K562 (cell line): ENCODE measurements at places on chromosomes 4 and X.

- peak overlapping the region; percentile 7; the same call in 1 of the 3 replicates for H3K27ac ChIP-seq
- peaks cover 7% of the 10 kb centered on the region for H3K4me1 ChIP-seq
- no peak for DNase-seq
- no peak overlapping the region for H3K4me3 ChIP-seq
- no peaks in the 10 kb centered on the region for H3K36me3 ChIP-seq
Measured at GRCh38 chr4:38266616-38267015, 306.4 kb downstream of the PTTG2 start.

GRCh38 chrX:110294087-110294486, 23.8 kb downstream of the AMMECR1 start:
- no peak overlapping the region for H3K27ac ChIP-seq
- no peaks in the 10 kb centered on the region for H3K36me3 ChIP-seq
- no peak for DNase-seq
- no peaks in the 10 kb centered on the region for H3K27me3 ChIP-seq
- no peak overlapping the region for H3K4me3 ChIP-seq
- H3K4me1 ChIP-seq: no peaks in the 10 kb centered on the region

- no peak for DNase-seq
- peaks cover 2% of the 10 kb centered on the region; the same call in 1 of the 3 replicates for H3K4me1 ChIP-seq
- no peaks in the 10 kb centered on the region for H3K36me3 ChIP-seq
- H3K27me3 ChIP-seq: no peaks in the 10 kb centered on the region; the same call in 2 of the 3 replicates
Measured at GRCh38 chr4:55030589-55030988, 94.8 kb downstream of the KDR start.

- H3K4me3 ChIP-seq: no peak overlapping the region
- H3K27ac ChIP-seq: no peak overlapping the region
- no peaks in the 10 kb centered on the region for H3K27me3 ChIP-seq
Measured at GRCh38 chr4:23966725-23967124, 76.9 kb upstream of the PPARGC1A start.

GRCh38 chr4:1872870-1873269, 1.7 kb downstream of the NSD2 start:
- H3K4me3 ChIP-seq: peak overlapping the region; percentile 95; the same call in 1 of the 2 replicates
- DNase-seq: peak; percentile 36
- no peaks in the 10 kb centered on the region for H3K27me3 ChIP-seq
- H3K36me3 ChIP-seq: peaks cover 20% of the 10 kb centered on the region; the same call in 1 of the 3 replicates
- peaks cover 26% of the 10 kb centered on the region for H3K4me1 ChIP-seq
- H3K27ac ChIP-seq: peak overlapping the region; percentile 96

DNA sequence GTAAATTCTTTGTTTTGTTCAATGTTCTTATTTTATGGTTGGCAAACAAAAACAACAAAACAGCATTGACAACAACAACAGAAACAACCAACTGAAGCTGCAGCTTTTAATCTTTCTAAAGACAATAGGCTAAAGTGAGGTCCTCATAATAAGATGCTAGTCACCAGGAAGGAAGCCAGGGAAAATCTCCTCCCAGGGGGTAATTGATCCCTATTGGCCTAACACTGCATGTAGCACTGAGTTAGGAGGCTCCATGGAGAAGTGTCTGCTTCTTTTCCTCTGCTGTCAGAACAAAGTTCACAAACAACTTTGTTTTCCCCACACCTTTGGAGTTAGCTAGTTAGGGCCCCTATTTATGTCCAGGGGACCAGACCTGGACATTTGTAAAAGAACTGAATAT, 4.7 kb upstream of the LRAT start:
- no peaks in the 10 kb centered on the region for H3K36me3 ChIP-seq
- peaks cover 10% of the 10 kb centered on the region; the same call in 2 of the 3 replicates for H3K27me3 ChIP-seq
- no peak for DNase-seq
- H3K4me1 ChIP-seq: no peaks in the 10 kb centered on the region
- no peak overlapping the region for H3K4me3 ChIP-seq

DNA sequence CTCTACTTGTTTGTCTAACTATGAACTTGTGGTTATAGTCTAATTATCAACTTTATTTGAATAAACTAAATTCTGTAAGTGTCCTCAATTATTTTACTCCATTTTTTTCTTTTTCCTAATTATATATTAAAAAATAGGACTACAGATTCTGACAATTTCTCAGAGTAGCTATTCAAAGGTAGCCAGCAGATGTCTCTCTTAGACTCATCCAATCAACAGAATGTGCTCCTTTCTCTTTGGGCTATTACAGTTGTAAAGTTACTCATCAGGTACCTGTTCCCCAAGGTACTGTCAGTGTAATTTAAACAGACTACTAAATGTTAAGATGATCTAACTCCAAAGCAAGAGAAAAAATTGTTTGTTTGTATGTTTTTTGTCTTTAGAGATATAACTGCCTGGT, 248.6 kb downstream of the PCDH18 start:
- no peaks in the 10 kb centered on the region for H3K27me3 ChIP-seq
- H3K36me3 ChIP-seq: no peaks in the 10 kb centered on the region
- H3K4me3 ChIP-seq: no peak overlapping the region
- no peak overlapping the region for H3K27ac ChIP-seq
- DNase-seq: no peak

DNA sequence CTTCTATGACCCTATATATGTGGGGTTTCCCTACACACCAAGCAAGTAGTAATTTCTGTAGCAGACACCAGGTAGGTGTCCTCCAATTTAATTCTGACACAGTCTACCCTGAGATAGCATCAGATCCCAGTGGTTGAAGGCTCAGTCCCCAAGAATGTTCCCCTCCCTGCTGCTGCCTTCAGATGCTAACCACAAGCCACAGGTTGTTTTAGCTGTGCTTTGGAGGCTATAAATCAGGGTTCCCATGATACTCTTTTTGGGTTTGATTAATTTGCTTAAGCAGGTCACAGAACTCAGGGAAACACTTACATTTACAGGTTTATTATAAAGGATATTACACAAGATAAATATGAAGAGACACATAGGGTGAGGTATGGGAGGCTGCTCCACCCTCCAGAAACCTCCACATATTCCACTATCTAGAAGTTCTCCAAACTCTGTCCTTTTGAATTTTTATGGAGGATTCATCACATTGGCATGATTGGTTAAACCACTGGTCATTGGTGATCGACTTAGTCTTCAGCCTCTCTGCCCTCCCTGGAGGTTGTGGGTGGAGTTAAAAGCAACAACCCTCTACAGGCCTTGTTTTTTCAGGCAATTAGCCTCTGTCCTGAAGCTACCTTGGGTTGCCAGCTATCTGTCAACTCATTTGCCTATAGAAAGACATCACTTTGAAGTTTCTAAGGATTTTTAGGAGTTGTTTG, 50.8 kb downstream of the GRIA2 start:
- no peaks in the 10 kb centered on the region for H3K27me3 ChIP-seq
- DNase-seq: no peak
- H3K36me3 ChIP-seq: no peaks in the 10 kb centered on the region
- H3K4me1 ChIP-seq: no peaks in the 10 kb centered on the region
- no peak overlapping the region for H3K27ac ChIP-seq

DNA sequence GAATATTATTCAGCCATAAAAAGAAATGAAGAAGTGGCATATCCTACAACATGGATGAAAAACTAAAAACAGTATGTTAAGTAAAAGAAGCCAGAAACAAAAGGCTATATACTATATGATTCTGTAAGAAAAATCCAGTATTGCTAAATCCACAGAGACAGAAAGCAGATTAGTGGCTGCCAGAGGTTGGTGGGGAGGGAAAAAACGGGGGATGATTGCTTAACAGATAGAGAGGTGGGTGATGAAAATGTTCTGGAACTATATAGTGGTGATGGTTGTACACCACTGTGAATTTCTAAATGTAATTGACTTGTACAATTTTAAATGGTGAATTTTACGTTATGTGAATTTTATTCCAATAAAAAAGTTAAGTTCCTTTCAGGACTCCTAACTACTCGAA, 157.6 kb upstream of the SH3RF1 start:
- H3K4me1 ChIP-seq: no peaks in the 10 kb centered on the region
- H3K27ac ChIP-seq: no peak overlapping the region
- H3K27me3 ChIP-seq: no peaks in the 10 kb centered on the region
- H3K4me3 ChIP-seq: no peak overlapping the region
- no peak for DNase-seq

- H3K4me3 ChIP-seq: no peak overlapping the region
- no peak for DNase-seq
- H3K36me3 ChIP-seq: no peaks in the 10 kb centered on the region
- no peaks in the 10 kb centered on the region for H3K27me3 ChIP-seq
- H3K27ac ChIP-seq: no peak overlapping the region
- no peaks in the 10 kb centered on the region for H3K4me1 ChIP-seq
Measured at GRCh38 chr4:110268352-110268751, 69.9 kb upstream of the ELOVL6 start.

GRCh38 chrX:91434351-91435168, at the start of gene PABPC5:
Gene PABPC5 (plus strand): TSS chrX:91434839. CDS start chrX:91435578, 739 bp downstream.
- no peaks in the 10 kb centered on the region for H3K27me3 ChIP-seq
- no peaks in the 10 kb centered on the region for H3K36me3 ChIP-seq
- H3K4me3 ChIP-seq: no peak within 1 kb of the TSS

DNA sequence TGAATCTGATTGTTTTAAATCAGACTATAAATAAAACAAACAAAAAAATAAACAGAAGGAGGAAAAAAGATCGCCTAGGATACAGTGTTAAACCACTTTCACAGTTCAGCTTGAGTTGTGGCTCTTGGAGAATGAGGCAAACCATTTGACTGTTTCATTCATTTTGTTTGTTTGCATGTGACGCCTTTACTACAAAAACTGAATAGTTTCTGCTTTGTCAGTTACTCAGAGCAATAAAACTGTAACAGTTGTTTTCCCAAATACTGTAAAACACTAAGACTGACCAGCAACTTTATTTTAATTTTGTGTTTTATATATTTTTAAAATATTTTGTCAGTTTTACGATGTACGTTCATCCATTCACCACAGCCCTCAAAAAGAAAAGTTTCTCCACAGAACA, 214.5 kb downstream of the FBXW7 start:
- no peak overlapping the region for H3K4me3 ChIP-seq
- H3K27me3 ChIP-seq: no peaks in the 10 kb centered on the region
- no peaks in the 10 kb centered on the region for H3K4me1 ChIP-seq

- no peak for DNase-seq
- no peak overlapping the region for H3K27ac ChIP-seq
- no peaks in the 10 kb centered on the region for H3K27me3 ChIP-seq
- no peaks in the 10 kb centered on the region for H3K4me1 ChIP-seq
- no peak overlapping the region for H3K4me3 ChIP-seq
Measured at GRCh38 chrX:97070346-97070745, 186.6 kb downstream of the RPA4 start.

DNA sequence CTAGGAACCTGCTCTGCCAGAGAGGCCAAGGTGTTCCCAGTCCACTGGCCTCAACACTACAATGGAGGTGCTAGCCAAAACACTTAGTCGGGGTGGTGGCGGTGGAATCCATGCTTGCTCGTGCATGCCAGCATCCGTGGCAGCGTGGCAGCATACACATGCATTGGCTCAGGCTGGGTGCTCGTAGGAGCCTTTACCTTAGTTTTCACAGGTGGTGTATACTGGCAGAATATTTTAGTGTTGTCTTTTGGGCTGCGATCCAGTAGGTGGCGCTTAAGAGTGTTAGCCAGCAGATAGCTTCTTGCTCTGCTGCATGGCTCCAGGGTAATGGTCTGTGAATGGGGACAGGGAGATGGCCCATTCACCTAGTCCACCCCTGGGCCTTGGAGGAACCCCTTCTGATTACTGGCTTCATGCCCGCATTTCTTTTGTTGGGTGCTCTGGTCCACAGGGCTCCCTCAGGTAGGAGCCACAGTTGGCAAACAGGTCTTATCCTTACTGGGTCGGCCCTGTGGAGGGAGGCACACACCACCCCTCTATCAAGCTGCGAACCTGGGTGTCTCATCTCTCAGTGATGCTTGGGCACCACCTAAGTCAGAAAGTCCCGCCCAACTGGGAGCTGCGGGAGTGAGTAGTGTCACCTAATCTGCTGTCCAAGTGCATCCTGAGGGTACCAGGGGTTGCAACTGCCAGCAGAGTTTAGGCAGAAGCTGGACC, 40.0 kb downstream of the RIPPLY1 start:
- no peaks in the 10 kb centered on the region for H3K27me3 ChIP-seq
- no peaks in the 10 kb centered on the region for H3K4me1 ChIP-seq
- no peak overlapping the region for H3K4me3 ChIP-seq
- no peaks in the 10 kb centered on the region for H3K36me3 ChIP-seq

DNA sequence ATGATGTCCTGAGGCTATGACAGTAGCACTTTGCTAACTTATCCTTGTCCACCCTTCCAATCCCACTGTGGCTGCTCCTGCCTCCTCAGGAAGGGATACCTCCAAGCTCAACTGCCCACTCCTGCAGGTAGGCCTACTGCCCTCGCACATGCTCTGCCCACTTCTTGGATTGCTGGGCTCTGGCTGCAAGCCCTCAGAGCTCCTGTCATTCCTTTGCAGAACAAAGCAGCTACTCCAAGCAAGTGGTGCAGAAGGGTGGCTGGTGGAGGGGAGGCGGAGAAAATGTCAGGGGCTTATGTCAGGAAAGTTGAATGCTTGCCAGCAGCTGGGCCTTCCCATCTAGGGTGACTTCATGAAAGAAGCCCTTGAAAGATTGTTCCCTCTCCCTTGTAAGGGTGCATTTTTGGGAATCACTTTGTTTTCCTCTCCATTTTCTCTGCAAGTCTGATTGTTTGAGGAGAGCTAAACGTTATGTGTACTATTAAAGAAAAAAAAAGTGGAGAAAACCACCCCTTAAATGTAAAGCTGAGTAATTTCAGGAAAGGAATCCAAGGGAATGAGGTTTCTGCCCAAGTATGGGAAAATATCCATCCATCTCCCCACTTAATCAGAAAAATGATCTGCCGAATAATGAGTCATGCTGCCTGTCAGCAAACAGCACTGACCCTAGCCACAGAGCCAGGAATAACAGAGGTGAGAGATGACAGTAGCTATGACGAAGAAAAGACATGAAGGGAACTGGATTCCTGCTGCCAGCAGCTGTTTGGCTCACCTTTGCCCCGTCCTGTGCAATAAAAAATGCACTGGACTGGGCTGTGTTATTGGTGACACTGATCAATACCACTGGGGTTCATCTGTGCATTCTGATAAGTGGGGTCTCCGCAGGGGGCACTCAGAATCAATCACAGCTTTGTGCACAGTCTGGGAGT, 102.0 kb downstream of the RTL5 start:
- no peaks in the 10 kb centered on the region for H3K4me1 ChIP-seq
- no peak overlapping the region for H3K27ac ChIP-seq
- H3K27me3 ChIP-seq: no peaks in the 10 kb centered on the region; the same call in 2 of the 3 replicates
- H3K4me3 ChIP-seq: no peak overlapping the region
- no peak for DNase-seq

- DNase-seq: no peak
- no peak overlapping the region for H3K4me3 ChIP-seq
- H3K4me1 ChIP-seq: no peaks in the 10 kb centered on the region
- H3K27ac ChIP-seq: no peak overlapping the region
Measured at GRCh38 chr4:36086261-36086786, 158.0 kb downstream of the ARAP2 start.
